NCI-H2029 (cell line): ENCODE measurements at places on chromosomes 5 and 9.

DNA sequence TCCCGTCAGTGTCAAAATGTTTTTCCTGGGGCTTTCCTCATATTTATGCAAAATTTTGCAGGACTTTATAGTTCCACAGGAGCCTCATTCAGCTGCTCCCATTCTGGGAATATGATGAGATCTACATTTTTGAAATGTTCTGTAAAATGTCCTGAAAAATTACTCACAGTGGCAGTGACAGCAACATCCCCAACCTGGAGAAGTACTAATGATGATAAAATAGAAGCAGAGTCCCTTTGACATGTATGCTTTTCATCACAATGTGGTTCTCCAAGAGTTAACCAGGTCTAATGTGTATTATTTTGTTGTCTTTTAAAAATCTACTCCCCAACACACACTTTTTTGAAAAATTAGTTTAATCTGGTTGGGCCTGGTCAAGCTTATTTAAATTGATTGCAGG, 36.1 kb downstream of the RORB start:
- no peak for DNase-seq

- DNase-seq = no peak
These were observed 78.4 kb upstream of the PTGER4 start for GRCh38 chr5:40601198-40601868.

DNA sequence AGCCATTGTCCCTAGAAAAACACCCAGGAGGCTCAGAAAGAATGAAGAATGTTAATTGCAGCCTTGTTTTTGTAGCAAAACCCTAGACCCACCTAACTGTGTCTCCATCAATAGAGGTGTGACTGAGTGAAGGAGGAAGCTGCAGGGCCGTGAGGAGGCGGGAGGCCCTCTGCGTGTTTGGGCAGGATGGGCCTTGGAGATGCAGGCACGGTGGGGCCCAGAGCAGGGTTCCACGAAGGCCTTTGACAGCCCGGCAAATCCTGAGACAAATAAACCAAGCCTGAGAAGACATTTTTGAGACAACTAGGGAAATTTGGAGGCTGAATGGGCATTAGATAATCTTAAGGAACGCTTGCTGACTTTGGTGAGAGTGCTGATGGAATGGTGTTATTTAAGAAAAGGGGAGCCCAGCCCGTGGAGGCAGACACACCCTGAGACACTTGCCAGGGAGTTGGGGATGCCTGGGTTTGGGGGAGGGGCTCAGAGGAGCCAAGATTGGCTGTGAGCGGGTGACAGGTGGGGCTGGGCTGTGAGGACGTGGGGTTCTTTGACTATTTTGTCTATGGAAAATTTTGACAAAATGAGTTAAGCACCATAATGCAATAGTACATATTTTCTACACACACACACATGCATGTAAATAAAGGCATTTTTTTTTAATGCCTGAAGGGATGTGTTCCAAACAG, 48.8 kb downstream of the BARX1 start:
- DNase-seq = no peak

DNA sequence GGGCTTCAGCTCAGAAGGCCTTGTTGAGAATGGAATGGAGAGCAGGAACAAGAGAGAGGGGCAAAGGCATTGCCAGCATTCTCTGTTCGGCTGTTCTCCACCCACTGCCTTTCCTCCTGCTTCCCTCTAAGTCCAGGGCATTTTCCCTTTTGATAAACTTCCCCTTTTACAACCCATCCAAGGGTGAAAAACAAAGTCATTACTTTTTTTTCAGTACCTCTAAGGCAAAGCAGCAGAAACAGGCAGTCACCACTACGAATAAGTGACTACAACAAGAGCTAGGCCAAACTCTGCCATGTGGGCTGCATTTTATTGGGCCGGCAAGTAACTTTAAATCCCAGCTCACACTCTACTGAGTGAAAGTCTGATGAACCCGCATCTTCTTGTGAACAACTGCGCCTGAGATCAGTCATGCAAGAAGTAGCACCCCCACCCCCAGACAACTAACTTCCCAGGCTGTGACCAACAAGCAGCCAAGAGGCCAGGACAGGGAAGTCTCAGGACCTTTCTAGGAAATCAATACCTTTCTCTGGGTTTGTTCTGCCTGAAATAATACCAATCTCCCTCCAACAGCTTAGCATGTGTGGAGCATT, 13.1 kb downstream of the IL7R start:
- no peak for DNase-seq

- no peak for DNase-seq
These were observed 76.6 kb upstream of the ITGA1 start for GRCh38 chr5:52710972-52711596.

GRCh38 chr5:57267805-57268204, 93.9 kb downstream of the GPBP1 start:
- no peak for DNase-seq

DNA sequence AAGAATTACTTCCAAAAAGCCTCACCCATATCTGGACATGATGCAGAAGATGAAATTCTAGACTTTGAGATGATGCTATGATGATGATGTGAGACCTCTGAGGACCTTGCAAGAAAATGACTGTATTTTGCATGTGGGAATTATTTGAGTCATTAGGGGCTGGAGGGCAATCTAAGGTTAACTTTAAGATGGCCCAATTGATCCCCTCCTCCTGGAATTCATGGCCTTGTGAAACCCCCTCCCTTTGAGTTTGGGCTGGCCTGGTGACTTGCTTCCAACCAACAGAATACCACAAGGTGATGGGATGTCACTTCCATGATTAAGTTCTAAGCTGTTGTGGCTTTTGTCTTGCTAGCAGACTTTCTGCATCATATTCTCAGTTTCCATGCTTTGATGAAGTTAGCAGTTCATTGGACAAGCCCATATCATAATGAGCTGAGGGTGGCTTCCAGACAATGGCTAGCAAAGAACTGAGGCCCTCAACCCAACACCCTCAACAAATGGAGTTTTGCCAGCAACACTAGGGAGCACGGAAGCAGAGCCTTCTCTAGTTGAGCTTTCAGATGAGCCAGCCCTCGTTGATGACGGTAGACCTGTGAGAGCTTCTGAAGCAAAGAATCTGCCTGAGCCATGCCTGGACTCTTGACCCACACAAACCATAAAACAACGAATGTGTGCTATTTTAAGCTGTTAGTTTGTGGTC, 7.4 kb upstream of the AMACR start:
- no peak for DNase-seq

DNA sequence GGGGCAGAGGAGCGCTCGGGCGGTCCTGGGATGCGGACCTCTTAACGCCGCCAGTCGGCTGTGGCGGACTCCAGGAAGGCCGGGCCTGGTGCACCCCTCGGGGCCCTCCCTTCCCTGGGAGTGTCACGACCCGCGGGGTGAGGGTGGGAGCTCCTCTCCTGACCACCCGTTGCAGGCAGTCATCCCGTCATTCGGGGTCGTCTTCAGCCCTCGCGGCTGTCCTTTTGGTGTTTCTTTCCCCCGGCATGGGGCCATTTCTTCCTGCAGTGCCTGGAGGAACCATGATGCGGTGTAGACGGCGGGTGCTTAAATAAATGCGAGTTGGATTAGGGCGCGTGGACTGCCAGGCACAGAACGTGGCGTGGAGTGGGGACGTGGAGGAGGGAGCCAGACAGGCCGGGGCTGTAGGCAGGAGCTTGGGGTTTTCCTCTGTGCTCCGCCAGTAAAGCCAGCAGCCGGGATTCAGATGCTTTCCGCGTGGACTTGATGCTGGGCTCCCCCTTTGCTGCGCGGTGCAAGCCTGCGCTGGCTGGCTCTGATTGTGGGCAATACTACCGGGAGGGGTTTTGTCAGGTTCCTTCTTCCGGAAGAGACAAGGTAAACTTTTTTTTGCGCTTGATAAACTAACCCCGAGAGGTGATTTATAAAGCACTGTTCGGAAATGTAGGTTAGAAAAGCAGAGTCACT, 868 bp downstream of the KDM4C start:
- DNase-seq = no peak

- DNase-seq = no peak
These were observed 102.5 kb downstream of the CAMSAP1 start for GRCh38 chr9:135804581-135805421.

GRCh38 chr9:113616621-113617496, 153.3 kb downstream of the RGS3 start:
- no peak for DNase-seq

GRCh38 chr9:129319076-129319937, 141.2 kb upstream of the IER5L start:
- DNase-seq = no peak

- DNase-seq = no peak
These were observed 12.0 kb downstream of the SAR1B start for GRCh38 chr5:134620634-134621033.

GRCh38 chr5:155626592-155626991, 613.0 kb downstream of the KIF4B start:
- DNase-seq = no peak

GRCh38 chr5:150064681-150065220, 21.6 kb downstream of the CSF1R start:
- DNase-seq = no peak

DNA sequence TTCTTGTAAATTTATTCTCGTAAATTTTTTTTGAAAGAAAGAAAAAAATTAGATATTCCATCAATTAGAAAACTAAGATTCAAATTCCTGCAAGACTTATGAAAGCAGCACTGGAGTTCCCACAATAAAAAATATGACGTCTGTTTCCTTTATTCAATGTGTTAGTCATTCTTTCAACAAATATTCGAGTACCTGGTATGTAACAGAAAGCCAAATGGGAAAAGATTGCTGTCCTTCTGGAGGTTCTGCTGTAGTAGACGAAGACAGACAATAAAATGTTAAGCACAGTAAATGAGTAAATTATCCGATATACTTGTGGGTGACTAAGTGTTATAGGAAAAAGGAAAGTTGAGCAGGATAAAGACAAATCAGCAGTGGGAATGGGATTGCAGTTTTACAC, 92.2 kb downstream of the ADAMTSL1 start:
- DNase-seq = no peak

DNA sequence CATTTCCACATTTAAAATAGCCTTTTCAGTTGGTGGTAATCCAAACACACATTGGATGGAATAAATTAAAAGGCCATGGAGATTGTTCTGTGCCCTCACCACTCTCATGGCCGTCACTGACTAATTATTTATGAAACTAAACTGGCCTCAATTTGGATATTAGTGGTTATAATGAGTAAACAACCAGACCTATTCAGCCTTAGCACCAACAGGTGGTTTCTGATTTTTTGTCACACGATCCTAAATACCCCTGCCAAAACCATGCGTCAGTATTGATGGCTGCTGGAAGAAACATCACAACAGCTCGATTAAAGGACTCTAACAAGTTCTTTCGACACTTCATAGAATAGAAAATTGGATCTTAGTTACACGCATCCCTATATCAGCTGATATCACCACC, 276.0 kb upstream of the DAP start:
- DNase-seq = no peak
